ENCODE measurements at places on chromosomes 12 and 14.

DNA sequence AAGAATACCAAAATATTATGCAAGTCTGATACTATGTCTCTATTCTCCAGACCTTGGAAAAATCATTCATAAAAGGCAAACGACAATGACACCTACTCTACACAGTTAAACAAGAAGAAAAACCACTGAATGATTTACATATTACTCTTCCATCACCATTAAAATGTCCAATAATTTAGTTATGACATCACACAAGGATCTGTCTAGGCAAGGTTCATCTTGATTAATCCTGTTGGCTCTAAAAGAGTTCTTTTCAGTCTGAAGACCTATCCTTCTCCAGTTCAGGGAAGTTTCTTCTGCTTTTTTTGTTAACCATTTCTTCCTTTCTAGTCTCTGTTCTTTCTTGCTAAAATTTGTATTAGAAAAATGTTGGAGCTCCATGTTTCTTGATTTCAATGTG, 64.0 kb downstream of the OSBPL8 start:
- DNase-seq, result no peak
- peaks cover 18% of the 10 kb centered on the region for H3K36me3 ChIP-seq

- H3K4me1 ChIP-seq, result peaks cover 19% of the 10 kb centered on the region
- H3K36me3 ChIP-seq, result peaks cover 2% of the 10 kb centered on the region
- H3K4me3 ChIP-seq, result peak overlapping the region; percentile 95
- no peak for DNase-seq
- peak overlapping the region; percentile 99 for H3K27ac ChIP-seq
Observed at GRCh38 chr12:123270214-123271000, 1.2 kb downstream of the CDK2AP1 start.

- no peak overlapping the region for H3K4me3 ChIP-seq
- no peak overlapping the region for H3K27ac ChIP-seq
- peaks cover 10% of the 10 kb centered on the region for H3K36me3 ChIP-seq
- peaks cover 2% of the 10 kb centered on the region for H3K4me1 ChIP-seq
Observed at GRCh38 chr12:22610131-22610530, 14.8 kb upstream of the ETNK1 start.

DNA sequence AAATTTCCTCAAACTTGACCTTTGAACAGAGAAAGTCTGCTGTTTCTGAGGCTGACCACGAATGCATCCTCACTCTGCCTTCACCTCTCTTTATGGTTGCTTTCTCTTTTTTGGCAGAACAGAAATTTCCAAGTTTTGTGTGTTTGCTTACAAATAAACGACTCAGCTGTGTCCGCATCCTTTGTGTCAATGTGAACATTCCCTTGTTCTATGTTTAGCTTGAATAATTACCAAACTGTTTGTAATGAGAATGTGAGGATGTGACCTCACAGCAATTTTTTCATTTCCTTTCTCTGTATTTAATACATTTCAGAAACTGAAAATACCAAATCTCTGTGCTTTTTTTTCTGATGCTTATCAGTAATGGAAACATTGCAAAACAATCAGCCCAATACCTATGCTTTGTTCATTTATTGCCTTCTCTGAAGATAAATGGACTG, 410.9 kb downstream of the EGLN3 start:
- no peak for DNase-seq
- H3K4me3 ChIP-seq, result no peak overlapping the region
- no peak overlapping the region for H3K27ac ChIP-seq
- H3K4me1 ChIP-seq, result peaks cover 10% of the 10 kb centered on the region
- peaks cover 6% of the 10 kb centered on the region for H3K27me3 ChIP-seq
- no peaks in the 10 kb centered on the region for H3K36me3 ChIP-seq

- DNase-seq, result no peak
- H3K4me1 ChIP-seq, result peaks cover 3% of the 10 kb centered on the region
- H3K27ac ChIP-seq, result no peak overlapping the region
- no peak overlapping the region for H3K4me3 ChIP-seq
Observed at GRCh38 chr12:101277443-101277842, 2.5 kb upstream of the UTP20 start.

- peaks cover 6% of the 10 kb centered on the region for H3K36me3 ChIP-seq
- H3K27ac ChIP-seq, result peak overlapping the region; percentile 49
- H3K4me1 ChIP-seq, result peaks cover 27% of the 10 kb centered on the region
- peak overlapping the region; percentile 84 for H3K4me3 ChIP-seq
- no peak for DNase-seq
- peaks cover 6% of the 10 kb centered on the region for H3K27me3 ChIP-seq
Observed at GRCh38 chr12:103840462-103840875, 565 bp downstream of the NT5DC3 start.

- no peak for DNase-seq
- no peak overlapping the region for H3K27ac ChIP-seq
- no peak overlapping the region for H3K4me3 ChIP-seq
- H3K4me1 ChIP-seq, result peaks cover 7% of the 10 kb centered on the region
- no peaks in the 10 kb centered on the region for H3K36me3 ChIP-seq
Observed at GRCh38 chr14:27958757-27959156, 807.8 kb upstream of the FOXG1 start.

DNA sequence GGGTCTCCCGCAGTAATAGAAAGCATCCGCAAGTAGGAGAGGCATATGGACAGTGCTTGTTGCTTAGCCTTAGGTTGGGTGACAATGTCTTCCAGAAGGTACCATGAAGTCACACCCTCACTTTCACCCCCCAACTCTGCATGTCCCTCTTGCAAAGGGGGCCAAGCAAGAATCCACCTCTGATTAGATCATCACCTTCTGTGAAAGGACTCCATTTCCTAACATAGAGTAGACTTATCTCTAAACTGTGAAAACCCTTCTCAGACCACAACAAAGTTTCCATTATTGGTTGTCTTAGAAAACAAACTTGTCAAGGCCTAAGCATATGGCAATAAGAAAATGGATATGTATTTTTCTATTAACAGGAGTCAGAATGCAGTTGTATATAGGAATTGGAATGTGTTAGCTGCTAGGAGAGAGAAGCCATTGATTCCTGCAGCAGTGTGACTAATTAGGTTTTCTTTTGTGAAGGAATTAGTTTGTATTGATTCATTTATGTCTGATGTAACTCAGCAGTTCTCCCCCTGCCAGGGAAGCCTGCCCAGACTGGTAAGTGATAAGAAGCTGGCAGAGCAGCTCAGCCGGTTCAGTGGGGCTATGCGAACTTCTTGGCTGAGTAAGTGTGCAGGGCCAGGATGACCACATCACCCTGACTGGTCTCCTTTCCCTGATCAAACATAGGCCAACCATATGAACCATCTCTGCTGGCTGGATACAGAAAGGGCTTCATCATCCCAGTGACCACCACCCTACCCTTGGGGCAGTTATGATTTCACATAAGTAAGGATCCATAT, 107.3 kb upstream of the CCDC196 start:
- no peak overlapping the region for H3K27ac ChIP-seq
- H3K4me3 ChIP-seq, result no peak overlapping the region
- peaks cover 5% of the 10 kb centered on the region for H3K27me3 ChIP-seq
- no peaks in the 10 kb centered on the region for H3K36me3 ChIP-seq

- no peaks in the 10 kb centered on the region for H3K36me3 ChIP-seq
- H3K4me1 ChIP-seq, result peaks cover 4% of the 10 kb centered on the region
- no peak overlapping the region for H3K4me3 ChIP-seq
- no peak overlapping the region for H3K27ac ChIP-seq
Observed at GRCh38 chr12:127773520-127773919, 493.4 kb upstream of the TMEM132C start.

- no peak overlapping the region for H3K27ac ChIP-seq
- H3K4me3 ChIP-seq, result no peak overlapping the region
- no peaks in the 10 kb centered on the region for H3K27me3 ChIP-seq
- H3K36me3 ChIP-seq, result peaks cover 16% of the 10 kb centered on the region
Observed at GRCh38 chr12:76375470-76375869, 27.3 kb upstream of the BBS10 start.

- DNase-seq, result no peak
- no peaks in the 10 kb centered on the region for H3K36me3 ChIP-seq
- H3K4me1 ChIP-seq, result no peaks in the 10 kb centered on the region
- H3K4me3 ChIP-seq, result peak within 1 kb of the TSS; percentile 55
- H3K27ac ChIP-seq, result no peak within 1 kb of the TSS
- peaks cover 50% of the 10 kb centered on the region for H3K27me3 ChIP-seq
Observed at GRCh38 chr12:113056631-113057488, at the start of gene DTX1. DTX1 (plus strand) TSS chr12:113056730; CDS start chr12:113058193, 1,463 bp downstream.

DNA sequence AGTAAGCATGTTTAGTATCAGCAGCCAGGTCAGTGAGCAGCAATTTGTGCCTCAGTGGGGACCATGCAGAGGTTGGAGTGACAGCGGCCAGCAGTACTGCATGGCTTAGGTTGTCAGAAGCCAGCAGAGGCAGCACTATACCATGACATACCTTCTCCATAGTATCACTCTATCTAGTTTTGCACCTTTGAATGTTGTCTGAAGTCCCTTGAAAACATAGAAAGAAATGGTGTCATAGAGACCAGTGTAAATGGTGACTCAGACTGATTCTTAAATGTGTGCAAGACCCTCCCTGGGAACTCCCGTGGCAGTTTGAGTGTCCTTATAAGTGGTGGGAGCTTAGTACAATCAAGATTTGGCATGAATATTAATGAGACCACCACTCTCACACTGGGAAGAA, 124.4 kb downstream of the SLC38A1 start:
- peaks cover 5% of the 10 kb centered on the region for H3K4me1 ChIP-seq
- no peak for DNase-seq
- H3K4me3 ChIP-seq, result no peak overlapping the region
- no peaks in the 10 kb centered on the region for H3K27me3 ChIP-seq
- H3K36me3 ChIP-seq, result no peaks in the 10 kb centered on the region

- H3K4me1 ChIP-seq, result peaks cover 21% of the 10 kb centered on the region
- H3K27ac ChIP-seq, result no peak overlapping the region
- no peak overlapping the region for H3K4me3 ChIP-seq
Observed at GRCh38 chr14:85273099-85273677, 256.8 kb upstream of the FLRT2 start.

- H3K36me3 ChIP-seq, result peaks cover 1% of the 10 kb centered on the region
- peak overlapping the region; percentile 94 for H3K27ac ChIP-seq
- peaks cover 49% of the 10 kb centered on the region for H3K4me1 ChIP-seq
- no peaks in the 10 kb centered on the region for H3K27me3 ChIP-seq
- H3K4me3 ChIP-seq, result no peak overlapping the region
- no peak for DNase-seq
Observed at GRCh38 chr12:124509300-124509675, 58.1 kb downstream of the NCOR2 start.

GRCh38 chr12:40056373-40056772, 49.5 kb downstream of the SLC2A13 start:
- no peak for DNase-seq
- H3K27me3 ChIP-seq, result no peaks in the 10 kb centered on the region
- H3K36me3 ChIP-seq, result no peaks in the 10 kb centered on the region
- no peak overlapping the region for H3K4me3 ChIP-seq
- no peak overlapping the region for H3K27ac ChIP-seq

DNA sequence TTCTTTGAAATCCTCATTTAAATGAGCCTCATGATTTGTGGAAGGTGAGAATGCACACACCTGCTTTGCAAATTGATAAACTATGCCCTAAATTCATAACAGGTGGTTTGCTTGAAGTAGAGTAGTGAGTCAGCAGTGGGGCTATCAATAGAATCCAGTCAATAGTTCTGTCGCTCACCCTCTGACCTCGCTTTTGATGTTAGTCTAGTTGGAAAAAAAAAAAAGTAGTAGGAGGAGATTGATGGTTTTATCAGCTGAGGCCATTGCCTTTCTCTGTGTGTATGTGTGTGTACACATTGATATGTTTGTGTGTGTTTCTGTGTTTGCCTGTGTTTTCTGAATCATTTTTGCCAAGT, 267.3 kb downstream of the SNAPC1 start:
- peak overlapping the region; percentile 73 for H3K27ac ChIP-seq
- H3K36me3 ChIP-seq, result peaks cover 1% of the 10 kb centered on the region
- DNase-seq, result no peak
- no peak overlapping the region for H3K4me3 ChIP-seq
- peaks cover 16% of the 10 kb centered on the region for H3K4me1 ChIP-seq

- no peak overlapping the region for H3K27ac ChIP-seq
- peaks cover 2% of the 10 kb centered on the region for H3K4me1 ChIP-seq
- DNase-seq, result no peak
- H3K27me3 ChIP-seq, result no peaks in the 10 kb centered on the region
- no peaks in the 10 kb centered on the region for H3K36me3 ChIP-seq
Observed at GRCh38 chr14:45902241-45902640, 649.2 kb upstream of the MIS18BP1 start.

DNA sequence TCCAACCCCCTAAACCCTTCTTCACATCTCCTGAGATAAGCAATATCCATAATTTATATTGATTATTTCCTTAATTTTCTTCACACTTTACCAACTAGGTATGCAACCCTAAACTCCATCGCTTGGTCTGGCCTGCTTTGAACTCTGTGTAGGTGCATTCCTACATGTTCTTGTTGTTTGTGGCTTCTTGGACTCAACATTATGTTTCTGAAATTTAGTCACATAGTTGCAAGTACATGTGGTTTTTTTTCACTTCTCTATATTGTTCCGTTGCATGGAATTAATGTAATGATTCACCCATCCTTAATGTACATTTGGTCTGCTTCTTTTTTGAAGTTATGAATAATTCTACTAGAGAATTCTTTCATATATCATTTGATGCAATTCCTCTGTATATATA, 1.6 kb upstream of the TAS2R30 start:
- DNase-seq, result no peak
- peaks cover 11% of the 10 kb centered on the region for H3K4me1 ChIP-seq
- H3K36me3 ChIP-seq, result peaks cover 12% of the 10 kb centered on the region
- no peaks in the 10 kb centered on the region for H3K27me3 ChIP-seq
- no peak overlapping the region for H3K4me3 ChIP-seq

GRCh38 chr12:29707846-29708245, 75.9 kb downstream of the TMTC1 start:
- no peaks in the 10 kb centered on the region for H3K27me3 ChIP-seq
- H3K4me1 ChIP-seq, result peaks cover 16% of the 10 kb centered on the region
- no peak for DNase-seq
- no peak overlapping the region for H3K4me3 ChIP-seq
- peaks cover 2% of the 10 kb centered on the region for H3K36me3 ChIP-seq

- no peak overlapping the region for H3K4me3 ChIP-seq
- H3K27me3 ChIP-seq, result no peaks in the 10 kb centered on the region
- DNase-seq, result no peak
- no peaks in the 10 kb centered on the region for H3K4me1 ChIP-seq
- no peak overlapping the region for H3K27ac ChIP-seq
- H3K36me3 ChIP-seq, result no peaks in the 10 kb centered on the region
Observed at GRCh38 chr14:92529903-92530302, 16.3 kb downstream of the RIN3 start.

- no peaks in the 10 kb centered on the region for H3K27me3 ChIP-seq
- H3K4me1 ChIP-seq, result no peaks in the 10 kb centered on the region
- no peak overlapping the region for H3K27ac ChIP-seq
- DNase-seq, result no peak
- no peak overlapping the region for H3K4me3 ChIP-seq
- H3K36me3 ChIP-seq, result peaks cover 2% of the 10 kb centered on the region
Observed at GRCh38 chr12:24840046-24840800, 108.7 kb downstream of the BCAT1 start.

DNA sequence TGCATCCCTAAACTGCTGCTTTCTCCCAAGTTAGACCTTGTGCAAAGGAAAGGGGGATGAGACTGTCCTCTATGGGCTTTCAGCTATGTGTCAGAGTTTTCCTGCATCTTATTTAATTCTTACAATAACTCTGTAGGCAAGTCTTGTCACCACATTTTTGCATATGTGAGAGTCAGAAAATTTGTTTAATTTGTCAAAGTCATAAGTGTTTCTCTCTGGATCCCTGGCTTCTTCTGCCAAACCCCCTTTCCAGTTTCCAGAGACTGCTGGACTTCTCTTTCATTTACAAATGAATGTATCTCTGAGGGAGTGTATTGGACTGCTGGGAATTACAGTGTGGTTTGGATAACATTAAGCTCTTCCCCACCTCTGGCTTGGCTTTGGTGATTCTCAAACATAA, 877.6 kb upstream of the SEL1L start:
- peaks cover 21% of the 10 kb centered on the region for H3K4me1 ChIP-seq
- H3K27ac ChIP-seq, result no peak overlapping the region
- no peak overlapping the region for H3K4me3 ChIP-seq
- H3K27me3 ChIP-seq, result no peaks in the 10 kb centered on the region
- DNase-seq, result no peak

GRCh38 chr12:31322801-31323207, 3.1 kb downstream of the SINHCAF start:
- peaks cover 61% of the 10 kb centered on the region for H3K4me1 ChIP-seq
- peak overlapping the region; percentile 99 for H3K27ac ChIP-seq
- peak overlapping the region; percentile 99 for H3K4me3 ChIP-seq
- no peak for DNase-seq

All from progenitor cell of endocrine pancreas (in vitro differentiated cells).